ENCODE measurements at places on chromosomes 3 and 15. TPM values are rescaled to one million over a fixed set of nuclear protein-coding genes. Genes with fewer than 3 reads are reported as not detected.

Gene GADL1
- 0.58 TPM for total RNA-seq

Gene MEIS2
- 103 TPM for total RNA-seq

Gene GPD1L
- 8.3 TPM for total RNA-seq

Gene CCDC13
- total RNA-seq, result 1.5 TPM

Gene CCDC12
- total RNA-seq, result 39.6 TPM

Gene THRB
- 0.06 TPM for total RNA-seq

Gene SEMA3G
- 61.3 TPM for total RNA-seq

Gene SLC6A6
- 21.1 TPM for total RNA-seq

Gene GOLGA8R
- 1.5 TPM for total RNA-seq

Gene LARP6
- total RNA-seq, result 48.9 TPM

Gene FMN1
- total RNA-seq, result 1.3 TPM

Gene CYP8B1
- not detected for total RNA-seq

Gene DPPA2
- not detected for total RNA-seq

Gene TIPIN
- total RNA-seq, result 3.6 TPM

Gene CLDN16
- 2.5 TPM for total RNA-seq

Gene CD200R1
- not detected for total RNA-seq

Gene CNTN3
- total RNA-seq, result not detected

Gene GOLGA6D
- not detected for total RNA-seq

Gene KLHL40
- not detected for total RNA-seq

Gene CKMT1A
- not detected for total RNA-seq

Gene AMT
- 1.9 TPM for total RNA-seq

Gene MAN2C1
- total RNA-seq, result 148 TPM

Gene C3orf49
- total RNA-seq, result not detected

Gene SNRPA1
- total RNA-seq, result 46.3 TPM

Gene BUB1B
- 15.2 TPM for total RNA-seq

Gene CLDN11
- total RNA-seq, result 111 TPM

Gene SLC51A
- not detected for total RNA-seq

Gene TGM5
- not detected for total RNA-seq

Gene USP13
- total RNA-seq, result 23.3 TPM

Gene P2RY12
- total RNA-seq, result not detected

Gene CHST13
- total RNA-seq, result not detected

Gene SLC6A11
- total RNA-seq, result not detected

Gene TPRG1
- 0.53 TPM for total RNA-seq

Gene PTX3
- total RNA-seq, result 317 TPM

Gene SLC49A4
- 14.4 TPM for total RNA-seq

Gene REC114
- total RNA-seq, result not detected

Gene LDHAL6B
- total RNA-seq, result not detected

Gene OPA1
- total RNA-seq, result 34.3 TPM

Gene LRRC2
- total RNA-seq, result not detected

Gene GCSAM
- total RNA-seq, result not detected

Gene ITIH4
- 0.29 TPM for total RNA-seq

Gene MAGI1
- total RNA-seq, result 44.9 TPM

Gene ALDH1A2
- total RNA-seq, result 0.58 TPM

Gene AMOTL2
- total RNA-seq, result 125 TPM

Gene PRRT3
- 3.6 TPM for total RNA-seq

Gene SACM1L
- total RNA-seq, result 27.8 TPM

Gene NR1I2
- total RNA-seq, result not detected

Gene P2RY1
- 1.3 TPM for total RNA-seq

Gene FETUB
- total RNA-seq, result not detected

Gene CFAP100
- not detected for total RNA-seq

Gene USF3
- 13.5 TPM for total RNA-seq

Gene TMEM207
- total RNA-seq, result not detected

Gene GOLGA8H
- 0.23 TPM for total RNA-seq

Gene DNAH12
- 0.12 TPM for total RNA-seq

Gene SPINT1
- 8.0 TPM for total RNA-seq

Gene CASR
- total RNA-seq, result not detected

Gene TXNRD3
- total RNA-seq, result 5.6 TPM

Gene CNBP
- 187 TPM for total RNA-seq

Data from glomerular endothelial cell (primary cell).